ENCODE measurements at places on chromosomes 7 and 10. TPM values are rescaled to one million over a fixed set of nuclear protein-coding genes. Genes with fewer than 3 reads are reported as not detected.

- DNase-seq = no peak
These were observed 252.8 kb downstream of the DPP6 start for GRCh38 chr7:154304740-154305700.

DNA sequence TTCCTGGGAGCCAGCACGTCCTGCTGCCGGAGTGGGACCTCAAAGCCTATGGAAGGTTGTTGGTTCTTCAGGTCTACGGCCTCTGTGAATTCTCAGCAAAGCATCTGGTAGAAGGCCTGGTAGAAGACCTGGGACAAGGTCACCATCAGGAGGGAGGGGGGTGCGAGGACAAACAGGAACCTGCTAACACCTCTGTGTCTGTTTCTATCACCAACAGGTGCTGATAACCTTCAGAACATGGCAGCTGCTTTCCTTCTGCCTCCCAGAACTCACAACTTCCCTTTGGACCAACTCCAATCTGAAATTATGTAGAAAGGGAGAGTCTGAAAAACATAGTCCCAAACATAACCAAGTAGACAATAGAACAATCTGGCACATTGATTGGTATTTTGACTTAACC, 8.3 kb upstream of the MET start:
- no peak for DNase-seq

DNA sequence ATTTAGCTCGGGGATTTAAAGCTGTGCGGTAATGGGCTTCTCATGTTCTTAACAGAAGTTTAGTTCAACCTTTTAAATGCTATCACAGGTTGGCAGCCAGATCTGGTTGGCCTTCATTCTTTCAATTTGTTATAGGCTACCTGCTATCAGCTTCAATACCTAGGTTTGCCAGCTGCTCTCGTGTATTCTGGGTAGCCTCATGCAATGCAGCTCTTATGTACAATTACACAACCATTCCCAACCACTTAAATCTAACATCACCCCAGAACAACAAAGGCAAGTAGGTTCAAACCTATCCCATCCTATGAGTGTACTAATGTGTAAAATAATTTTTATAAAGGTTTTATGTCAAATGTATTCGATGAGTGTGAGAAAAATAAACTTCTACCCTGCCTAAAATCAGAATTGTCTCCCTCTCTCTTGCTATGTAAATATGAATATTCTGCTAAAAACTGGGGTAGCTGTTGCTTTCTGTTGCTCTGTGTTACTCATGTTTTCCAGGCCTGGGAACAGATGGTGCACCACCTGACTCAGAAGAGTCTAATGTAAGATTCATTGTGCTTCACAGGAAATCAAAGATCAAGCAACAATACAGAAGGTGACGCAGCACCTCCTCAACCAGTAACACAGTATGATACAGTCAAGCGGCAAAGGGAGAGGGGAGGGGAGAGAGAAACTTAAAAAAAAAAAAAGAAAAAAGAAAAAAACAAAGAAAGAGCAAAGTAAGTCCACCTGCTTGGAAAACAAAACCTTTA, 188.6 kb downstream of the ETV1 start:
- DNase-seq = no peak

- DNase-seq = no peak
These were observed 132.2 kb upstream of the NPVF start for GRCh38 chr7:25360451-25360850.

- no peak for DNase-seq
These were observed 138.9 kb downstream of the ADK start for GRCh38 chr10:74289951-74290350.

DNA sequence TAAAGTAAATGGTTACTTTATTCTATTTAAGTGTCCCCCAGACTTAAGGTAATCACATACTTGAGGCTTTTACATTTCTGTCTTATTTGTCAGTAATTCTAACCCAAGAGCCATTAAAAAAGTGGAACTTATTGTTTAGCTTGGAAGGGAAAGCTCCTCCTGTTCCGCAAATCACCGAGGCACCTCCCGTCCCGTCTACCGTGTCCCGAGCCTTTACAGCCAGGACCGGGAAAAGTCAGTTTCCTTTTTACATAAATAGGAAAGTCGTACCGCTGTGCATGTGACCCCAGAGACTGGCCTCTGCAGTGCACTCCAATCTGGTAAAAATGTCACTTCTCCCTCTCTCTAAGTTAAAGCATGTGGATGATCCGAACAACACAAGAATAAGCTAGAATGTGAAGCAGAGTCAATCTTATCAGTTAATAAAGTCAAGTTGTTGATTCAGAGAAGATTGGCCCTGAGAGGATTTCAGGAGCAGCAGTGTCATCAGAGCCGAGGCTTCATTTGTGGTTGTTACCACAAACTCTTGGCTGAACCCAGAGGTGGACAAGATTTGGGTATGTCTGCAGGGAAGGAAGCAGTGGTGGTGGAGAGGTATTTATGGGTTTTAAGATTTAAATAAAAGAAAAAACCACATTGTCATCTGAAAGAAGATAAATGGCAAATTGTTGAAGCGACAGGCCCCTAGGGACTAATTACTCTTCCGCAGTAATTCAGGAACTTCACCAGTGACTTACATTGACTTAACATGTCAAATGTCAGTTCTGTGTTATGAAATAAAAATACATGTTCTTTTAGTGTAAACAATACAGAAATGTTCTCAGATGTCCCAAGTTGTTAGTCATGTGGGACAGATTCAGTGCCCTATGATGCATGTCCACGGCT, 316.6 kb upstream of the ZNF32 start:
- no peak for DNase-seq

GRCh38 chr7:99459087-99459486, 6.9 kb downstream of the ATP5MF start:
- no peak for DNase-seq

DNA sequence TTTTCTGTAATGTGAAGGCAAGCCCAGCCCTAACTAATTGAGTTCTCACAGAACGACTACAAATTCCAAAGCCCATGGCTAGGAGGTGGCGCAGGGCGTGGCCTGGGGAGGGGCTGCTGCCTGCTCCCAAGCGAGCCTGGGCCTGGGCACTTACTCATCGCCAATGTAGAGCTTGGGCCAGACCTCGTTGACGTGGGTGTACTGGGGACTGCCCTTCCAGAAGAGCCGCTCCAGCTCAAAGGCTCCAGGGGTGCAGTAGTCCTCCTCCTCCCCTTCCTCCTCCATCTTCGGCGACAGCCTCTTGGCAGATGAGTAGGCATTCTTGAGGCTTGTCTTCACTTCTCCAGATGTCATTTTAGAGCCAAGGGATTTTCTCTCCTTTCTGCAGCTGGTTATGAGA, 53.3 kb upstream of the SAMD8 start:
- no peak for DNase-seq

GRCh38 chr7:70630440-70630817, 501.5 kb upstream of the GALNT17 start:
- no peak for DNase-seq

DNA sequence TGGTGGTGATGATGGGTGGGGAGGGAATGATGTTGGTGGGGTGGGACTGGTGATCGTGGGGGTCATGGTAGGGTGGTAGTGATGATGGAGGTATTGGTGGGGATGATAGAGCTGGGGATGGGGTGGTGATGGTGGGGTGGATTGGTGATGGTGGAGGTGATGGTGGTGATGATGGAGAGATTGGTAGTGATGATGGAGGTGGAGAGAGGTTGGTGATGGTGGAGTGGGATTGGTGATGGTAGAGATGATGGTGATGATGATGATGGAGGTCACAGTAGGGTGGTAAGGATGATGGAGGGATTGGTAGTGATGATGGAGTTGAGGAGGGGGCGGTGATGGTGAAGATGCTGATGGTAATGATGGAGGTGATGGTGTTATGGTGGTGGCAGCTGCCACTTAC, 155.3 kb downstream of the EXOC4 start:
- DNase-seq = no peak

GRCh38 chr7:1192171-1192676, 32.2 kb upstream of the ZFAND2A start:
- DNase-seq = no peak

The RASA4B gene
- 8.0 TPM for total RNA-seq

All from omental fat pad (tissue), 4 donors.